Stimulated activated CD4-positive, alpha-beta T cell treated with anti-CD3 and anti-CD28 coated beads, Interleukin-15, amount 100 ng/mL, for 24 hours (primary cell): ENCODE measurements at places on chromosomes 6 and 20.

DNA sequence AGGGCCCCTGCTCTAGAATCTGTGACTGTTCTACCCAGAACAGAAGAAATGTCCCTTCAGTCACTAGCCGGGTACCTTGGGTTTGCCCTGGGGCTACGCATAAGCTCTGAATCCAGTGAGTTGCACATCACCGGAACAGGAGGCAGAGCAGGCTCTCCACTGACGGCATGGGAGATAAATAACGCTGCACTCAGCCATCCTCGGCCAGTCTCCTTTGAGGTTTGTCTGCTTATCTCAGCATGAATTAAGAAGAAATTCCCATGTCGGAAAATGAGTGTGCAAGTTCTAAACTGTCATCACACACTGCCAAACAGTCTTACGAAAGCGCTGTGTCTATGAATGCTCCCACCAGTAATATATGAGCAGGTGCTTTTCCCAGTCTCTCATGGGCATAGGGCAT lies 90.8 kb downstream of the FAM50B start:
- DNase-seq, result no peak

DNA sequence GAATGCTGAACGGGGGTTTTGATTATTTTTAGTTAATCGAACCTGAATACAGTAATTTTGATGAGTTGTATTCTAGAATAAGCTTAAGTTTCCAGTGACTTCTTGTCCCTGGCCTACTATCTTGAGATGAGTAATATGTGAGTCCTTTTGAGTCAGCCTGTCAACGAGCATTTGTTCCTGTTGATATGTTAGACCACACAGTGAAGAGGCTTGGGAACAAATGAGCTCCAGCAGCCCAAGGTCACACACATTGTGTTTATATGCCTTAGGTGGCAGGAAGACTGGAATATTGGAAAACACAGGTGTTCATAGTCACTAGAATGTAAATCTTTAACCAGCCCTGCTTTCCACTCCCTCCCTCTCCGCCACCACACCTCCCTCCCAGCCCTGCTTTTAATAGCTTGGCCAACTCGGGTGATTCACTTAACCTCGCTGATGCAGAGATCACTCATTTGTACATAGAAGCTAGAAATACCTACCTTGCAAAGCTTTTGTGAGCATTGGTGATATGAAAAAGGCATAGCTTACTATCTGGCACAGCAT lies 9.1 kb downstream of the SMPDL3A start:
- peak; percentile 2 for DNase-seq

DNA sequence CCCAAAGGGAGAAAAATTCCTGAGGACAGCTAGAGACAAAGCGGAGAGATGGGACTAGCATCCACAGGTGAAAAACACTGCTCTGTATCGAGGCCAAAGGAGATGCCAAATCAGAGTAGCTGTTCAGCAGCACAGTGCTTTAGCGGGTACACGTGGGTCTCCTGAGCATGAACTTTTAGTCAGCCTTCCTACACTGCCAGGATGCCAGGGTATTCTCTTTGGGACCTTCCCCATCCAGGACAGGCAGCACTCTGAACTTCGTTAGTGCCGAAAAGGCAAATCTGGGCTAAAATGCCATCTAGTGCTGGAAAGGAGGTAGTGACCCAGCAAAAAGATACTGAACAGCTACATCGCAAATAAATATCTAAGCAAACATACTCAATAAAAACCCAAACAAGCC lies 64.9 kb downstream of the C6orf58 start:
- DNase-seq, result peak; percentile 3

DNA sequence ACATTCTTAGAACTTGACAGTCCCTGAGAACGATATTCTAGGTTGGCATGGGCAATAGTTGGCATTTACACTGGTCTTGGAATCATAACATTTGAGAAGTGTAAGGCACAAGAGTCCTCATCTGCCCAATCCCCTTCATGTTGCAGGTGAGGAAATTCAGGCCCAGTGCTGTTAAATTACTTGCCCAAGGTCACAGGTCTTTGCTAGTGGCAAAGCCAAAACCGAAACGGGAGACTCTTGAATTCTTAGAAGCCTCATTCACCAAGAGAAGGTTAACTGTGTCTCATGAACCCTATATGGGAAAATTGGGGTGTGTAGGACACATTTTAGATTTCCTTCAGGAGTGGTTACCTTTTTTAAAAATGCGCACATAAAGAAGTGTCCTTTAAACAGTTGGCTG lies 7.2 kb downstream of the E2F3 start:
- DNase-seq, result no peak

DNA sequence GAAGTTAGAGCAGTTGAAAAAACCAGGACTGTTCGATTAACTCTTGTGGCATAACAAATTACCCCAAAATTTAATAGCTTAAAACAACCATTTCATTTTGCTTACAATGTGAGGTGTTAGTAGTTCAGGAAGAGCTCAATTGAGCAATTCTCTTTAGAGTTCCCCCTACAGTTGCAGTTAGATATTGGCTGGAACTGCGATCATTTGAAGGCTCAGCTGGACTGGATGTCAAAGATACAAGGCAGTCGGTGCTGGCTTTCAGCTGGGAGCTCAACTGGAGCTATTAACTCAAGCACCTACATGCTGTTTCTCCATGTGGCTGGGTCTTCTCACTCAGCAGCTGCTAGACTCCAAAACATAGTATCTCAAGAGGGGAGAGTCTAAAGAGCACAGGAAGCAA lies 96.0 kb upstream of the LOC128125822 start:
- no peak for DNase-seq

- peak; percentile 90 for DNase-seq
Observed at GRCh38 chr6:27495386-27496135, 22.7 kb upstream of the ZNF184 start.

DNA sequence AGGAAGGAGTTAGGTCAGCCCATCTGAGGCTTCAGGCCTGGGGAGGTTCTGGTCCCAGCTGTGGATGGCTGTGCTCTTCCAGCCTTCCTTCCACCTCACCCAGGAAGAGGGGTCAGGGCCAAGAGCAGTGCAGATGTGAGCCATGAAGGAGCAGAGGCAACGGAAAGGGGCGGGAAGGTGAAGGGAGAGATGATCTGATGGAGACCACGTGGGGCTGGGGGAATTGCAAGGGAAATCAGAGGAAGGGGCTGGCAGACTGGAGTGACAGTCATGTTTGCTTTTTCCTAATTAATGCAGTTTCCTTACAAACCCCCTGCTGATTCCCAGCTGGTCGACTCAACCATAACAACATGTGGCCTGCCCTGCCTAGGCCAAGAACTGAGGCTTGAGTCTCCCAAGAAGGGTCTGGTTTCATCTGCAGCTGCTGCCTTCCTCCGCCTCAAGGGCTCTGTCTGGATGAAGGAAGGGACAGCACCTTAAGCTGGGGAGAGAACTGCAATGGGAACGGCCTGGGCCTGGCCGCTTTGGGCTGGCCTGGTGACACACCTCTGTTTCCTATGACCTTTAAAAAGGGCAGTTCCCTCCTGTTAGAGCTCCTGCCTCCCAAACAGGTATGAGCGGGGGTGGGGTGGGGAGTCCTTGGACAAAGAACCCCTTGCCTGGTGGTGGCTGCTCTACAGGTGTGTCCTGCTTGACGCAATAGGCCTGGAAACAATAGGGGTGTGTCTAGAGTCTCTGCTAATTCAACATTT lies 7.8 kb upstream of the MRPS18A start:
- DNase-seq, result no peak

GRCh38 chr6:87487555-87487954 lies 14.8 kb downstream of the SLC35A1 start:
- no peak for DNase-seq

- no peak for DNase-seq
Observed at GRCh38 chr20:47576516-47577033, 74.9 kb downstream of the NCOA3 start.

DNA sequence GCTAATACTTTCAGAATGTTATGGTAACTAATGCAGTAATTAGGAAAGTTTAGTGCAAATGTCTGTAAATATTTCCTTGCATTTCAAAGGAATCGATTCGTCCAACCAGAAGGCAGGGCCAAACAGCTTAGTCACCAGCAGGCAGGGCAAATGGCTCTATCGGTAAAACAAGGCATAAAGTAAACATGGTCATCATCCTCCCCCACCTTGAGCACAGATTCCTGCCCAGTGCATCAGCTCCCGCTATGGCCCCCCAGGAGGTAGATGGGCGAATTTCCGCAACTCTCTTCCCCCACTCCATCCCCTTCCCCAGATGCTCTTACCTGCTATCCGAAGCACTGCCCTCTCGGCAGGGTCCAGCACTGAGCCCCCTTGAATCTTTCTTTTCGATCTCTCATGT lies 103.8 kb upstream of the BEND6 start:
- no peak for DNase-seq

- DNase-seq, result no peak
Observed at GRCh38 chr6:11492464-11493290, 44.9 kb upstream of the TMEM170B start.

GRCh38 chr6:155155787-155156447 lies 107.9 kb upstream of the CLDN20 start:
- no peak for DNase-seq

GRCh38 chr6:26122402-26122792 lies 35.2 kb downstream of the HFE start:
- DNase-seq, result no peak

DNA sequence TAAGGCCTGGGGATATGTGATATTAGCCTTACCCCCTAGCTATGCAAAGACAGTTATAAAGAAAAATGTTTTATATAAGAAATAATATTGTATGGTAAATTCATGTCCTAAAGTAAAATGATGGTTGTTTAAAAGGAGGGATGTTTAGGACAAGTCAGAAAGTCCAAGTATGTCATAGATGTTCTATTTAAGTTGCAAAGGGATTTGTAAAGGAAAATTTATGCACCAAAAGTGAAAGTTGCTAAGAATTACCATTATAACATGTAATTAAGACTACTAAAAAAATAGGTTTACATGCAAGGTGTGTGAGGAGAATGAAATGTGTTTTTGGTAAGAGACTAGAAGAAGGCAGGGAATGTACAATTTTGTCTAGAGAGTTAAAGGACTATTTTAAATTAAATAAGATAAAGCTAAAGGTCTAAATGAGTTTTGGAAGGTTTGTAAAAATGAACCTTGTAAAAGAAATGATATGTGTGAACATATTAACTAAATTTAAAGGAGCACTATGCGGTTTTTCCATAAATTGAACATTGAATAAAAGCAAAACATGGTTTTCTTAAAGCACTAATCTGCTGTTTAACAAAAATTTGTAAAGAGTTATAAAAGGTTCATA lies 22.7 kb upstream of the GOPC start:
- no peak for DNase-seq

GRCh38 chr6:64266351-64266821 lies 630.8 kb downstream of the PHF3 start:
- DNase-seq, result no peak

GRCh38 chr6:13715444-13715883 lies 3.8 kb upstream of the RANBP9 start:
- peak; percentile 63 for DNase-seq

GRCh38 chr6:119942078-119942752 lies 592.7 kb upstream of the MAN1A1 start:
- no peak for DNase-seq

- no peak for DNase-seq
Observed at GRCh38 chr20:8854571-8854970, 214.3 kb upstream of the PLCB4 start.

- DNase-seq, result no peak
Observed at GRCh38 chr20:34491932-34492509, 24.2 kb upstream of the DYNLRB1 start.

DNA sequence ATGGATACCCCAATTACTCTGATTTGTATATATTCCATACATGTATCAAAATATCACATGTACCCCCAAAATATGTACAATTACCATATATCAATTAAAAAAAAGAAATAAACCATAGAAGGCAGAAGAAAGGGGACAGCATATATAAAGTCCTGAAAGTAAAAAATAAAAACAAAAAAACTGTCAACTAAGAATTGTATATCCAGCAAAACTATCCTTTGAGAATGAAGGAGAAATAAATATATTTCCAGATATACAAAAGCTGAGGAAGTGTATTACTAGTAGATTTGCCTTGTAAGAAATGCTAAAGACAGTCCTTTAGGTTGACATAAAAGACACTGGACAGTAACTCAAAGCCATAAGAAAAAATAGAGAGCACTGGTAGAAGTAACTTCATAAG lies 9.3 kb upstream of the RIPOR2 start:
- no peak for DNase-seq

DNA sequence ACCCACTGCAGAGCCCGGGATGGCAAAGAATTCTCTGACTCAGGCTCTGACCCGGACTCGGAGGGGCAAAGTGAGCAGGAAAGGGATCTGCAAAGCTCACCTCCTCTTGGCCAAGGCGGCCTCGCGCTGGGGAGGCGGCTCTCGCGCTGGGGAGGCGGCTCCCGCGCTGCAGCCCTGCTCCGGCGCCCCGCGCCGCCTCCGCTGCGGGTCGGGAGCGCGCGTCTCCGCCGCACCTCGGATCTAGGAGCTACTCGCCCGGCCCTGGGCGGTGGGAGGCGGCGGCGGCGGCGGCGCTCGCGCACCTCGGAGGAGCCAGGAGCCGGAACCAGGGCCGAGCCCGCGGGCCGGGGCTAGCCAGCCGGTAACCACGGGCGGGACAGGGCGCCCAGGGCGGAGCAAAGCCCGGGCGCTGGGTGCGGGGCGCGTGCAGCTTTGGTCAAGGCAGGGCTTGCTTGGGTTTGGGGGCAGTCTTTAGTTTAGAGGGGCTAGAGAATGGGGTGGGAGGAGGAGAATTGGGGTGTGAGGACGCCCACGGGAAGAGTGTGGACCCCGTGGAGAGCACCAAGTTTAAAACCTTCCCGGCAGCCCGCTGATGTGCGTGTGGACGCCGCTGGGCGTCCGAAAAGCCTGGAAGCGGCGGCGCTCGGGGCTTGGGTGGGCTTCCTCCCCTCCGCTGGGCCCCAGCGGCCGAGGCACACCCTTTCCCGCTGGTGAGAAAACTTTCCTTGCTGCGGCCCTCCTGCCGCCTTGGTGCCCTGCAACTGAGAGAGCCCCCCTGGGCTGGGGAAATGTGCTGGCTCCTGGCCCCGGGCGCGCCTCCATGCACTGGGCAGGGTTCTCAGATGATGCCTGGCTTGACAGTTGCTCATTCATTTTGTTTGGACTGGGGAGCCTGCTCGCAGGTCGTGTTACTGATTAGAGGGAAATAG lies at the start of gene MRAP2:
Gene MRAP2, plus strand, starts transcription at position 250 of the 929 bp plus-strand sequence. CDS start 21,547 bp downstream, outside the sequence.
- peak; percentile 36 for DNase-seq

DNA sequence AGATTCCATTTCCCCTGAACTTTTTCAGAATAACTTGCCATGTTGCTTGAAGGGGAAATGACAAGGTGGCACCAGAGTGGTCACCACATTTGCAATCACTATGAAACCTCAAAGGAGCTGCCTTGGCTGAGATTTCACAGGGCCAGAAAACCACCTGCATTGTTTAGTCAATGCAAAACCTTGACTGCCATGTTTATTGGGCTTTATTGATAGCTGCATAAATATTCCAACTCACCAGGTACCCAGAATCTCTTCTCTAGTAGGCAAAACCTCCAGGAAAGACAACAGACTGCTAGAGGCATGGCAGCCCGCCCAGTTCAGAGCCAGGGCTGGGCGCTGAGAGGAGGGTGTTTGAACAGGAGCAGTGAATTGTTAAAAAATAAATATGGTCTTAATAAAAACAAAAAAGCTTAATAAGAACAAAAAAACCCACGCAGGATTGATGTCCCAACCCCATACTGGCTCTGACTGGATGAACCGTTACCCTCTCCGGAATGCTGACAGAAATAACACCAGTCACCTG lies 375.6 kb downstream of the ZFAND3 start:
- no peak for DNase-seq
